ENCODE measurements at places on chromosomes 3 and 15. TPM values are rescaled to one million over a fixed set of nuclear protein-coding genes. Genes with fewer than 3 reads are reported as not detected.

Gene SLC15A2
- total RNA-seq, result 6.8 TPM

Gene UNC13C
- total RNA-seq, result 0.07 TPM

Gene BCHE
- total RNA-seq, result 2.6 TPM

Gene POLR2M
- total RNA-seq, result 42.2 TPM

Gene MFSD1
- 34.3 TPM for total RNA-seq

Gene LINGO1
- total RNA-seq, result 1.7 TPM

Gene CCR9
- total RNA-seq, result not detected

Gene TM4SF4
- not detected for total RNA-seq

Gene TJP1
- total RNA-seq, result 123 TPM

DNA sequence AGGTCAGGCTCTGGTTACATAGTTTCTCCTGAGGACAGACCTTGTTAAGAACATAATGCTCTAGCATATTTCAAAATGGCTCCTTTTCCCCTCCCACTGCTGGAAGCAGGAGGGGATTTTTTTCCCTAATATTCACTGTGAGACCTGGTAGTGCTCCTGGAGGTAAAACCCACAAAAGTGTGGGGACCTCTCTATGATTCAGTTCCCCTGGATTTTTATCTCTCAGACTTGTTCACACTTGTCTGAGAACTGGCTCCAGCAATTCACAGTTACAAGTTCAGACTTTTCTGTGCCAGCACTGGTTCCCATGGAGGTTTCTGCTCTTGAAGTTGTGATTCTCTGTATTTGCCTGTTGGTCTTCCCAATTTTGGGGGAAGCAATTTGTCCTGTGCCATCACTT is 36.3 kb upstream of the PCOLCE2 start:
- no peak for DNase-seq

DNA sequence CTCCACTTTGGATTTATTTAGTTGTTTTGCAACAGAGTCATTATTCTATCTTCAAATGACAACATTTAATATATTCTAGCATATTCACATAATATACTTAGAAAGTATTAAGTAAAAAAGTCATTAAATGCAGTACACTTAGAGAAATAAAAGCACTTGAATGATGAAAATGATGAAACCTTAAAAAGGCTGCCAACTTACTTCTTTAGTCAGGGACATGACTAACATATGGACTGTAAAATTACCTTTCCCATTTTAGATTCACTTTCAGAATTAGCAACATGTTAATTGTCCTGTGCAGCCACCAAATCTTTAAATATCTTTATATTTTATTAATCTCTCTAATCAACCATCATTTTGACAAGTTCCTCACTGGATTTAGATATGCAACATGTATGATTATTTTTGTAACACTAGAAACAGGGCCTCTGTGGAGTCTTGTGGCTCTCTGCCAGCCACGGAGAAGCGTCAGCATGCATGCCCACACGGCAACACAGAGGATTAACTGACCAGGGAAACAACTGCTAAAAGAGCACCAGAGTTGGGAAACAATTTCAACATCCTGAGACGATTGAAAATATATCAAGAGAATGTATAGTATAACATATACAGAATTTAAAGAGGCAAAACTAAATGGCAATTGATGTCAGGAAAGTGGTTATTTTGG is 95.7 kb downstream of the ANO10 start:
- DNase-seq, result no peak

DNA sequence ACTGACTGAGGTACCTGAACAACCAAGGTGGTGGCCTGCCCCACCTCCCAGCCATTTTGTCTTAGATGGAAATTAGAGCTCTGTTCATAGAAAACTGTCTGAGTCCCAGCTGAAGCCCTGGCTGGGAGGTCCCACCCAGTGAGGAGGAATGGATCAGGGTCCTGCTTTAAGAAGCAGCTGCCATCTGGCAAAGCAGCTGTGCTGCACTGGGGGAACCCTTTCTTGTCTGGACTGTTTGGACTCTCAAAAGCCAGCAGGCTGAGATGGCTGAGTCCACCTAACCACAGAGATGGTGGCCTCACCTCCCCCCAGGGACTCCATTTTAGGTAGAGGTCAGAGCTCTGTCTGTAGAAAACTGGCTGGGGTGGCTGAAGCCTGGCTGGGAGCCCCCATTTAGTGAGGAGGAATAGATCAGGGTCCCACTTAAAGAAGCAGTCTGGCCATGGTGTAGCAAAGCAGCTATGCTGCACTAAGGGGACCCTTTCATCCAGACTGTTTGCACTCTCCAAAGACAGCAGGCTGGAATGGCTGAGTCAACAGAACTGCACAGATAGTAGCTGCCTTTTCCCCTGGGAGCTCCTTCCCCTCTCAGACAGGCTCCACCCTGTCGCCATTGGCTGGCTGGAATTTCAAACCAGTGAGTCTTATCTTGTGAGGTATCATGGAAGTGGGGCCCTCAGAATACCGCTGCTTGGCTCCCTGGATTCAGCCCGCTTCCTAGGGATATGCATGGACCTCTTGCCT is 116.9 kb downstream of the EPHA6 start:
- no peak for DNase-seq

- DNase-seq, result peak; percentile 45
These were observed 34.4 kb downstream of the PAQR9 start for GRCh38 chr3:142929109-142929508.

- DNase-seq, result no peak
These were observed 73.8 kb downstream of the LIPC start for GRCh38 chr15:58505581-58505980.

DNA sequence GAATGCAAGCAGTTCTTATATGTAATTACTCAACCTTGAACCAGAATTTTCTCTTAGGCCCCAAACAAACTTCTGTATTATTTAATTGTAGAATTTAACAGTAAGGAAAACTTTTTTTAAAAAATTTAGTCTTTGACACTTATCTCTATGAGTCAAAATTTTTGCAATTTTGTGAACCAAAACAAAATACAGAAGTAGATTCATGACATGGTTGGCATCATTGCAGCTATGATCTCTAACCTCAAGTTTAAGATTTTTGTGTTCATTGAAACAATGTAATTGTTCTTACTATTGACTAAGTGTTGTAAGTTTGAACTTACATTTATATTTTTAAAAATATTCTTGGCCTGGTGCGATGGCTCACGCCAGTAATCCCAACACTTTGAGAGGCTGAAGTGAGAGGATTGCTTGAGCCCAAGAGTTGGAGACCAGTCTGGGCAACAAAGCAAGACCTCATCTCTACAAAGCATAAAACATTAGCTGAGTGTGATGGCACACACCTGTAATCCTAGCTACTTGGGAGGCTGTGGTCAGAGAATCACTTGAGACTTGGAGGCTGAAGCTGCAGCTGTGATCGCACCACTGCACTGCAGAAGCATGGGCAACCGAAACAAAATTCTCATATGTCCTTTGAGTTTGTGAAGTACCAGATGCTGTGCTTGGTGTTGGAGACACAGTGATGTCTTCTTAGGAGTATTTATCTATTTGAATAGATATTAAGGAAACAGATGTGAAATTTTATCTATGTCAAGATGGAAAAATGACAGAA is 39.7 kb downstream of the STT3B start:
- DNase-seq, result no peak

DNA sequence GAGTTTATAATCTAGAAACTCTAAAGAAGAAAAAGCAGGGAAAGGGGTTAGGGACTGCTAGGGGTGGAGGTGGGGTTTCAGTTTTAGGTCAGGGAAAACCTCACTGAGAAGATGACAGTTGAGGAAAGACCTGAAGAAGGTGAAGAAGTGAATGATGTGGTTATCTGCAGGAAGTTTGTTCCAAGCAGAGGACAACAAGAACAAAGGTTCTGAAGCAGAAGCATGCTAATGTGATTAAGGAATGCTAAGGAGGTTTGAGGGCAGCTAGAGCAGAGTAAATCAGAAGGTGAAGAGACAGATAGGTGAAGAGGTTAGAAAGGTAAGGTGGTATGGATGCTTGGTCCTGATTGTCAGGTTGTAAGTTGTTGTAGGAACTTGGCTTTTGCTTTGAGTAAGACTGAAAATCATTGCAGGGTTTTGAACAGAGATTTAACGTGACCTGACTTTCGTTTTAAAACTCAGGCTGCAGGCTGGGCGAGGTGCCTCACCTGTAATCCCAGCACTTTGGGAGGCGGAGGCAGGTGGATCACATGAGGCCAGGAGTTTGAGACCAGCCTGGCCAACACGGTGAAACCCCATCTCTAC is 8.6 kb downstream of the OXSR1 start:
- no peak for DNase-seq

DNA sequence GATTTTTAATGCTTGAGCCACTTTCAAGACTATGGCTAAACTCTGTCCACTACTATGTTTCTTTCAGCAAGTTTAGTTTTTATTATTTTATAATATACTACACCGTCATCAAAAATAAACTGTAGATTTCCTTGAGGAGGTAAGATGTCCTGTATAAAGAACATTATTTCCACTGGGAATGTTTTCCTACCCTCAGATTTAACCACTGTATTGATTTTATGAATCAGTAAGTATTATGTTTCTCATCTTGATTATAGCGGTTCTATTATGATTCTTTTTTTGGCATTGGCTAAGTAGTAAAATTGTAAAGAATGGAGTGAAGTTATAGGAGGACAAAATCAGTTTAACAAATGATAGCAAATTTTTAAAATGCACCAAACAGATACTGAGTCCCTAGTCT is 44.4 kb downstream of the ADAM10 start:
- DNase-seq, result no peak

- DNase-seq, result no peak
These were observed 74.0 kb upstream of the TNFAIP8L3 start for GRCh38 chr15:51168700-51169099.

GRCh38 chr3:127675651-127676391 is 3.1 kb downstream of the ABTB1 start:
- no peak for DNase-seq

GRCh38 chr3:52141751-52142150 is 12.5 kb downstream of the POC1A start:
- DNase-seq, result no peak

- no peak for DNase-seq
These were observed 14.7 kb upstream of the PLA2G4F start for GRCh38 chr15:42171122-42171521.

DNA sequence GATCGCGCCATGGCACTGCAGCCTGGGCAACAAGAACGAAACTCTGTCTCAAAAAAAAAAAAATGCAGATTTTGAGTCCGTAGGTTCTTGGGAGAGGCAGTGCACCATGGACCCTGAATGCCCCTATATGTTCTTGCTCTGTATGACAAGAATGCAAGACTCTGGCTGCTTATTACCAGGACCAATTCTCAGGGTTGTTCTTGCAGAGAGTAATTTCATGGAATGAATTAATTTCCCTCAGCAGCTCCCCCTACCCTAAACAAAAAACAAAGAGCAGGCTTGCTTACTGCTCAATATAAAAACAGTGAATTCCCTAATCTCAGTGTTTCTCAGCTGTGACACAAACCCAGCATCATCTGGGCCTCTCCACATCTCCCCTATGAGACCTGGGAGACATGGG is 20.5 kb upstream of the DYNC1LI1 start:
- DNase-seq, result no peak

DNA sequence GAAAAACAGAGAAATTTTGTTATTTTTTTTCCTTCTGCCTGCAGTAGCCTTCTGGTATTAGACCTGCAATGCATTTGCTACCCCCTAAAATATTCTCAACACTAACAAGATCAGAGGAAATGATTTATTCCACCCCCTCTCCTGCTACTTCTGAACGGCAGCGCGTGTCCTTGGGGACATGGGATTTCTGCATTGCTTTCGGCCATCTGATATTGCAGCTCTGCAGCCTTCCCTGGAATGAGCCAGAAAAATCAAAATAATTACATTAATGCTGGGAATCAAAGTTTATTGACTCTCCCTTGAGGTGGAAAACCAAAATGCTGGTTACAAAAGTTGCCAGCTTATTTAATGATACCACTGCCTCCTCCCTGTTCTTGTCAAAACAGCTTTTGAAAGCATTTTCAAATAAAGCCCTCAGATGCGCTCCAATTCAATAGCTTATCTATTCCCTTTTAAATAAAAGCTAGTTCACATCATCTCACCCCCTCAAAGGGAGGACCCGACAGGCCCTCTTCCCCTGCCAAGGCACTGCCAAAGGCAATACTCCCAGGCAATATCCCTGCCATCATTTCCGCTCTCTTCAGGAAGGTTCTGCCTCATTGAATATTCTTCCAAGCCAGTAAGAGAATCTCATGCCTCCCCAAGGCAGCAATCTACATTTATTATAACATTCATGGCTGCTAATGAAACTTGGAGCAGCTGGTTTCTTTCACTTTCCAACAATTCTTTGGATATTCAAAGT is 96.6 kb downstream of the FHIT start:
- DNase-seq, result no peak

DNA sequence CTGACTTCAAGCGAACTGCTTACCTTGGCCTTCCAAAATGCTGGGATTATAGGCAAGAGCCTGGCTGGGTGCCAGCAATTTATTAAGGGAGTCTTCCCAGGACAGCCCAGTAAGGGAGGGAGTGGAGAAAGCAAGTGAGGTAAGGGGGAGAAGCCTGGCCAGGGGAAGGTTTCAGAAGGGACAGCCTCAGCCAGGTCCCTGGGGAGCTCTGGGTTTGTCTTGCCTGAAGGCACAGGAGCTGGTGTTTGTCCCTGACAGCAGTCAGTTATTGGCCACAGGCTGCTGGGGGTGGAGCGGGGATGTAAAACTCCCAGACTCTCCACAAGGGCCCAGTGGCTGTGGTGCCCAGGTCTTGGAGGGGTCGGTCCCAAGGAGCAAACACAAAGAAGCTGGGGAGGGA is 33.0 kb upstream of the CDCP1 start:
- DNase-seq, result no peak

GRCh38 chr15:41116962-41117252 is 827 bp upstream of the INO80 start:
- DNase-seq, result no peak

- DNase-seq, result no peak
These were observed 90.5 kb downstream of the MINAR1 start for GRCh38 chr15:79522656-79523055.

DNA sequence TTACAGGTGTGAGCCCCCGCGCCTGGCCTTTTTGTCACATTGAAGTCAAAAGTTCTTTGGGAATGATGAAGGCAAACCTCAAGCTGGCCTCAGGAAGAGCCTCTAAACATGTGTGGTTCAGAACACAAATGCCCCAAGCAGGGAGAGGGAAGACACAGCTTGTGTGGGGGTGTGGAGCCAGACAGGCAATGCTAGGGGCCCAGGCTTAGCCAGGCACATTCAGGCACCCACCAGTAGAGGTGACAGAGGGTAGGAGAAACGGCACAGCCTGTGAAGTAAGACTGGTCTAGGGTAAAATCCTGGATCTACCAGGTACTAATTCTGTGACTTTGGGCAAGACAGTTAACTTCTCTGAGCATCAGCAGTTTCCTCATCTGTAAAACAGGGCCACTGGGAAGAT is 3.5 kb downstream of the HDC start:
- DNase-seq, result no peak

GRCh38 chr3:131067983-131068382 is 41.3 kb downstream of the NEK11 start:
- peak; percentile 36 for DNase-seq
